Umbilical cord (tissue), 2 donors: ENCODE measurements at places on chromosomes 12 and 14.
A peak's percentile ranks its signal among the peaks of the same experiment; 100 is the strongest.

DNA sequence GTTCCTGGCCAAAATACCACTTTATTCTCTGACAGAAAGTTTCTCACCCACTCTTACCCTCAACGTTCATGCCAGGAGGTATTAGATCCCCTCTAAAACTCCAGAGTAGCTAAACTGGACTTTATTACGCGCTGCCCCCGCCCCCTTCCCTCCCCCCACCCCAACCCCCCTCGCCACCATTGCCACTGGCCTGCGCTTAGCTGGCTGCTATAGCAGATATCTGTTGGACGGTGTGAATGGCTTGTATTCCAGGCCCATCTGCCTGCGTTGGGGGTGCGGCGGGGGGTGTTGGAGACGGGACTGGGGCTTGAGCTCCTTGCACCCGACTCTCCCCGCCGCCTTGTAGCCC lies 564 bp upstream of the THTPA start:
- DNase-seq = no peak

GRCh38 chr14:52267501-52268278 lies at the start of gene PTGDR:
Gene PTGDR (plus strand): TSS chr14:52267698. CDS start chr14:52267815, 117 bp downstream.
- peak; percentile 35 for DNase-seq

DNA sequence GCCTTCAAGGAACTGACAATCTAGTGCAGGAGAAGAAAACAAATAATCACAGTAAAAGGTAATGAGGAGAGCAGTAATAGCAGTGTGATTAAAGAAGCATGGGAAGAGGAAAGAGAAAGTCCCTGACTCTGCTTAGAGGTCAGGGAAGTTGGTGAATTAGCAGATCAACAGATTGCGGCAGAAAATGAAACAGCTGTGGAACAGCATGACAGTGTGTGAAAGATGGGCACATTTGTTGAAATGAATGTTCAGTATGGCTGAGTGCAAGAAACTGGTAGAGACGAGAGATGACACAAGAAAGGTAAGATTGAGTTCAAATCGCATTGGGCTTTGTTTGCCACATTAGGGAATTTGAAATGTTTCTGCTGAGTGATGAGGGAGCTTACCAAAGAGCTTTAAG lies 63.7 kb upstream of the RASSF8 start:
- no peak for DNase-seq

DNA sequence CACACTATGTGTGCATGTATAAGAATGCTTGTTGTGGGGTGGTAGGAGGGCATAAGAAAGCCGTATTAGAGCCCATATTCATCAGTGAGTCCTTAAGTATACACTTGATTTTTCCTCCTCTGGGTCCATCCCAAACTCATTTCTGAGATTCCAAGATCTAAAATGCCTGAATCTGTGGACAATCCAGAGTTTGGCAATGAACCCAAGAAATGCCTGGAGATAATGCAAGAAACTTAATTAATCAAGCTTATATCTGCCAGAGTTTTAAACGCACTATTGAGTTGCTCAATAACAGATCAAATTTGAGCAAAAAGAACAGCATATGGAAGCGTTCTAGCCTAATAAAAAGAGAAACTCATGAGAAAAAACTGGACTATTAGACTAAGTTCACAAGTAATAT lies 143.4 kb upstream of the NAV3 start:
- DNase-seq = no peak

- DNase-seq = peak; percentile 84
Observed at GRCh38 chr14:49975276-49975675, 82.4 kb downstream of the ARF6 start.

DNA sequence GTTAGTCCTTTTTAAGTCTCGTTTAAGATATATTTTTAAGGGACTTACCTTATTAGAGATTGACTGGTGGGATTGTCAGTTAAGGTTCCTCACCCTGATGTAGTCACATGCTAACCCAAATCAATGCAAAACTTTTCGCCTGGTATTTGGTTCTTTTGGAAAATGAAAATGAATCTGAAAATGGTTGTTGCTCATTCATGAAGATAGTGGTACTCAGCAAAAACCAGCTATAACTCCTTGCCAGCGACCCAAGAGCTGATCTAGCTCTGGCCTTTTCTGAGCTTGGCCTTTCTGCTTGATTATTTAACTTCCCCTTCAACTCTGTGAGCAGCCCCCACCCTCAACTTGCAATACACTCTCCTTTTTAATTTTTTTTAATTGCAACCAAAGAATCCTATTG lies 85.0 kb upstream of the GTF2A1 start:
- DNase-seq = no peak

DNA sequence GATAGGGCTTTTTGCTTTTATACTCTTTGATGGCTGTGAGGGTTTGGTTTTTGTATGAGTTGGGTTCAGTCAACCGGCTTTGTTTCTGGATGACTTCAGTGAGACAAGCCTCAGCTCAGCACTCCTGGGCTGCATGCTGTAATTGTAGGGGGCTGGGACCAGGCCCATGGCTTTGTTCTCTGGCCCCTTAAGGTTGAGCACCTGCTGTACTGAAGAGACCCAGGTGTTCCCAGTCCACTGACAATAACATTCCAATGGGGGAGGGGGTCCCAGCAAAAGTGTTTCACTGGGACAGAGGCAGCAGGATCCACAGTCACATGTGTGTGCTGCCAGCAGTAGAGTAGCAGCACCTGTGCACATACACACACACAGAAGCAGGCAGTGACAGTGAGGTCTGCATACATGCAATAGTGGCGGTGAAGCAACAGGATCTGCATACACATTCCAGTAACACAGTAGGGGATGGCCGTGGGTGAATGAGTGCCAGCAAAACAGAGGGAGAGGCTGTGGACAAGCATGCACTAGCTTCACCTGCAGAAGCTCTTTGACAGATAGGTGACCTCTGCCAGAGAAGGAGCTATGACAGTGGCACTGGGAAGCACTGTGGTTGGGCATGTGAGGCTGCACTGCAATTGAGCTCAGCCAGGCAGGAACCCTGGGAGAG lies 240.4 kb downstream of the ASCL1 start:
- no peak for DNase-seq

DNA sequence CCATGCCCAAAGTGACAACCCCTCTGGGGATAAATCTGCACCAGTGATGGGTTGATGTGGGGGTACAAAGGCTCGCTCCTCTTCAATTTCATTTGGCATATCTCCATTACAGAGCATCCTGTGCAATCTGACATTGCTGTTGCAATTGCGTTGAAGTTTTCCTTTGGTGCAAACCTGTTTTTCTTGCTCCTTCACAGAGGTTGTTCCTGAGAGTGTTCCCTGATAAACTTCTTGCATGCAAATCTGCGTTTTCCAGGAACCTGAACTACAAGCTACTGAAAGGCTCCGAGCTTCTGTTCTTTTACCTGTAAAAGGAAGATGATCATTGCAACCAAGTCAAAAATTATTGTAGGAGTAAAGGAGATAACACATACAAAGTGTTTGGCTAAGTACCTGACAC lies 26.1 kb downstream of the SERPINA11 start:
- peak; percentile 5 for DNase-seq

- DNase-seq = no peak
Observed at GRCh38 chr12:94070520-94070919, 77.9 kb upstream of the PLXNC1 start.

GRCh38 chr12:124286414-124286813 lies 8.5 kb upstream of the RFLNA start:
- DNase-seq = peak; percentile 38

DNA sequence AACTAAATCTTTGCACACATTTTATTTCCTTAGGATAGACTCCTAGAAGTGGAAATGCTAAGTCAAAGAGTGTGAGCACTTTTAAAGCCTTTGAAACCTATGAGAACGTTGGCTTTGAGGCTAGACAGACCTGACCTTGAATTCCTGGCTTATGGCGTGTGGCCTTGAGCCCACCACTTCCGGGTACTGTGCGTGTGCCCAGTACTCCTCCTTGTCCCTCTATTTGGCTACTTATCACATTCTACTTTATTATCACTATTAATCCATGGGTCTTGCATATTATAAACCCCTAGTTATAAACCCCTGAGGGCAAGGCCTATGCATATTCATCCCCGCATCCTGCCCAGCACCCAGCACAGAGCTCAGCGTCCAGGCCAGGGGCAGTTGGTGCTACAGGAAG lies 26.0 kb upstream of the CD27 start:
- no peak for DNase-seq

GRCh38 chr14:29709490-29709889 lies 218.2 kb downstream of the PRKD1 start:
- no peak for DNase-seq

DNA sequence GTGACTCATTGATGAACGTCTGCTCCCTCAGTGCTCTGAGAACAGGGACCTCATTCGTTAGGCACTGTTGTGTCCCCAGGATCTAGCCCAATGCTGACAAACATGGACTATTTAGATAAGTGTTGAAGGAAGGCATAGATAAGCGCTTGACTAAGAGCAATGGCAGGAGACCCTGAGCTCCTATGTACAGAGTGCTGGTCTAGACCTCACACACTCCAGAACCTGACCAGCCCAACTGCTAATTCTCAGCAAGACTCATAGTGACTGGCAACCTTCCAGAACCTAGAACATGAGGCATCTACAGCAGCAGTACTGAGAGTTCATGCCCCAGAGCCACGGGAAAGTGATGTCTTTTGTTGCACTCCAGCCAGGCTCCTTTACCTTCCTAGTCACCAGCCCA lies 69.2 kb downstream of the CRACR2A start:
- no peak for DNase-seq

DNA sequence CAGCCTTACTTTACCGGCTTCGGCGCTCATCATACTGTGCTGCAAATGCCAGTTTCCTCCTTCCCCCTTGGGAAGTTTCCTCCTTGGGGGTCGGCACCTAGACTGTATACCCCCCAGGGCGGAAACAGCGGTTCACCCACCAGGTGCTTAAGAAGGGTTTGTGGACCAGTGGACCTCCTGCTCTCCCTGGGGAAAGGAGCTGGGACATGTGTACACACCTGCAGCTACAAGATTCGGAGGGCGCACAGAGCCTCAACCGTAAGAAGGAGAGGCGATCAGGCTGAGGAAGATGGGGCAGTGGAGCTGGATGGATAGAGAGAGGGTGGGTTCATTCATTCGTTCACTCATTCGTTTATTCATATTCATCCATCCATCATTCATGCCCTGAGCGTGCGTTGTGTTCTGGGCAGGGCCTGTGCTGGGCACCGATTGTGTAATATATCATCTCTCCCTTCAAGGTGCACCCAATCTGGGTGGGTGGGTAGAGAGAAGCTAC lies 717 bp upstream of the ZNF839 start:
- no peak for DNase-seq

DNA sequence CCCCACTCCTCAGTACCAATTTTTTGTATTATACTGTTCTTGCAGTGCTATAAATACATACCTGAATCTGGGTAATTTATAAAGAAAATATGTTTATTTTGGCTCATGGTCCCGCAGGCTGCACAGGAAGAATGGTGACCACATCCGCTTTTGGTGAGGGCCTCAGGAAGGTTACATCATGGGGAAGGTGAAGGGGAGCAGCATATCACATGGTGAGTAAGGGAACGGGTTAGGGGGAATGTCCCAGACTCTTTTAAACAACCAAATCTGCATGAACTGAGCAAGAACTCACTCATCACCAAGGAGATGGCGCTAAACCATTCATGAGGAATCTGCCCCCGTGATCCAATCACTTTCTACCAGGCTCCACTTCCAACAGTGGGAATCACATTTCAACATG lies 40.0 kb downstream of the OSBPL8 start:
- DNase-seq = no peak

DNA sequence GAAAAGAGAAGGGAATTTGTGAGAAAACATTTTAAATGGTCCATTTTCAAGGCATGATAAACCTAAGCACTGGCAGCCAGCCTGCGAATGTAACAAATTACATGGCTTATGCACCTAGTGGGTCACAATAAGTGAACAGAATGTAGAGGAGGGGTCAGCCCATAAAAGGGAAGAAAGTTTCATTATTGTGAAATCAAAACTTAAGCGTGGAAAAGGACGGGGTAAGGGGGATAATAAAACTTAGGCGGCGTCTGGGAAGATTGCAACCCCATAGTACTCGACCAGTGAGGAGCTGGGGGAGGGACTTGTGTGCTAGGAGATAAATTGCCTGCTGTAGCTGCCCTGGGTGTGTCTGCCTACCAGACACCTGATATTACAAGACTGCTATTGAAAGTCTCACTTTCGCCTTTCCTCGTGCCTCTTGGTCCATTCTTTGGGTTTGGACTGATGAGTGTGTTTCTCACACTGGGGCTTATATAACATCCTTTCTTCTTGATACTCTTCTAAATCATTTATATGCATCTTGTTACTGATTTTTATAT lies 40.6 kb downstream of the ZDHHC17 start:
- DNase-seq = no peak

DNA sequence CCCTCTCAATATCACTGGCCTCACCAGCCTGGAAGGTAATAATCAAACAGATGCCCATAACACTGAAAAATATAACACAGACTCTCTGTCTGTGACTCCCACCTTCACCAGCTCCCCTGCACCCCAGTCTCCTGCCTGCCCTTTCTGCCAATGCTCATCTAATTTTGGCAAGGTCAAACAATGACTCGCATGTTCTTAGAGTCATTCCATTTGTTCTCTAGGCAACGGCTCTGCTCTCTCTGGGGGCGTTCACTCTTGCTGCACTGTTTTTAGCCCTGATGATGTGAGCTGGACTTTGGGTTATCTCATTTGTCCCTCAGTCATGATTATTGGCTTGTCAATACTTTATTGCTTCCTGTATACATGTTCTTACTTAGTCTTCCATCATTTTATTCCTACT lies 691.8 kb downstream of the FLRT2 start:
- DNase-seq = no peak

GRCh38 chr14:59305231-59305630 lies 116.8 kb downstream of the DAAM1 start:
- DNase-seq = no peak

- DNase-seq = peak; percentile 56
Observed at GRCh38 chr12:23950210-23950774, 822 bp upstream of the SOX5 start.

DNA sequence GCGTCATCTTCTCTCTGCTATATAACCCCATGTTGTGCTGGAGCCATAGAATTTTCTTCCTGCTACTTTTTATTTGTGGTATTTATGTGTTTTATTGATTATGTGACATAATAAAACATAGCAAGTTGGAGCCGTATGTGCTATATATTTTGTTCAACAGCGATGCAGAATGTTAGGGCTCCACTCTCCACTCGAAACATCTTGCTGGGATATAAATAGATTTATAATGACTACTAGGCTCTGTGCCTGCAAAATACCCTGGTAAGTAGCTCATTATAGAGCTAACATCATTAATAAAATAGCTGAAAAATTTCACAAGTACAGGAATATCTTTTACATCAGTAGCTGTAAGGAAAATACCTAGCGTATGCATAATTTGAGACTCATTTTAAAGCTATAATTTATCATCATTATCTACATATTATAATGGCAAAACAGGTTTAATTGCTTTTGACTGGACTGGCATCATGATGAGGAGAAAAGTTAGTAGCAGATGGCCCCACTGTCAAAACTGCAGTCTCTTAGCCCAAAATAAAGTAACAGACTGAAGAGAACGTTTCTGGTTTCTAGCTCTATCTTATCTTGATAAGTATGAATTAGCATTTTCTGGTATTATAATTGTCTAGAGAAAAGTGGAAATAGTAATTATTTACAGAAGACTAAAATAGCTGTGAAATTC lies 263.0 kb downstream of the NEDD1 start:
- no peak for DNase-seq

DNA sequence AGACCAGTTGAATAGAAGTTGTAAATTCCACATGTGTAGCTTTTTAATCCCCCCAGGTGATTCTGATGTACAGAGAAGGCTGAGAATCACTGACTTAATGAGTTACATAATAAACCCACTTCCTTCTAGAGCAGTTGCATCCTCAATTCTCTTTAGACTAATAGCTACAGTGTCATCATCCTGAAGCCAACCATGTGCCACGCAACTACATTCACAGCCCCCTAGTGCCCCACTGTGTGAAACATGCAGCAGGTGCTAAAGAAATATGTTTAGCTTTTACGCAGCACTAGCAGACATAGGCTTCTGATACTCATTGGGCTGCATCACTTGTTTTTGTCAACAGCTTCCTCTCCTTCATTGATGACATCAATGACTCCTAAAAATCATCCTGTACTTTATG lies 1168.3 kb downstream of the BCL11B start:
- no peak for DNase-seq
